ENCODE measurements at places on chromosomes 1 and 21.

DNA sequence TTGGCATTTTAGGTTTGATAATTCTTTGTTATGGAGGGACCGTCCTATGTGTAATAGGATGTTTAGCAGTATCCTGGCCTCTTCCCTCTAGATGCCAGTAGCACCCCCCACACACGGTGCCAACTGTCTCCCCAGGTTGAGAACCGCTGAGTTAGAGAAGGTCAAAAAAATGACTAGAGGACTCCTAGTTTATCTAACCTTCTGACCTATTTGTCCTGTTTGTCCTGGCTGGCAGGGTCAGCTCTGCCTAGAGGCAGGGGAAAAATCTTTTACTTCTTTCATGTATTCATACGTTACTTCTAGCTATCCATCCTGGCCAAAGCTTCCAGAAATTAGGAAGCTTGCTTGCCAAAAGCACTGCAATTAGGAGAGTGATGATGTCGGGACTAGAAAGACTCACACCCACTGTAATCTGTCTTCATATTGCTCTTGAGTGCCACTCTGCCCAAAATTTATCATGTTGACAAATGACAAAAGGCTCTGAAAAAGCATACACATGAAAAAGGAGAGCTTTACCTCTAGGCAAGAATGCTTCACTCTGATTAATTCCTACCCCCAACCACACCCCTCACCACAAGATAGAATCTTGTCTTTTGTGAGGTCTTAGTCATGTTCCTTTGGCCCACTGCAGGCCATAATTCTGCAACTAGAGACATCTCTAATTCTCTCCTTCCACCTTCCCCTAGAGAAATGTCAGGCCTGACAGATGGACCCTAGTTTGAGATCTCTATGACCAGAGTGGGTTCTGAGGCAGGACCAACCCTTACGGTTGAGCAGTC lies 14.4 kb upstream of the AKR1A1 start:
- no peaks in the 10 kb centered on the region for H3K36me3 ChIP-seq
- H3K27ac ChIP-seq = no peak overlapping the region
- peaks cover 6% of the 10 kb centered on the region for H3K27me3 ChIP-seq
- DNase-seq = no peak
- H3K4me1 ChIP-seq = no peaks in the 10 kb centered on the region
- H3K4me3 ChIP-seq = no peak overlapping the region

GRCh38 chr1:161772397-161772796 lies 6.3 kb downstream of the ATF6 start:
- no peak overlapping the region for H3K4me3 ChIP-seq
- H3K36me3 ChIP-seq = no peaks in the 10 kb centered on the region
- peaks cover 25% of the 10 kb centered on the region for H3K4me1 ChIP-seq

DNA sequence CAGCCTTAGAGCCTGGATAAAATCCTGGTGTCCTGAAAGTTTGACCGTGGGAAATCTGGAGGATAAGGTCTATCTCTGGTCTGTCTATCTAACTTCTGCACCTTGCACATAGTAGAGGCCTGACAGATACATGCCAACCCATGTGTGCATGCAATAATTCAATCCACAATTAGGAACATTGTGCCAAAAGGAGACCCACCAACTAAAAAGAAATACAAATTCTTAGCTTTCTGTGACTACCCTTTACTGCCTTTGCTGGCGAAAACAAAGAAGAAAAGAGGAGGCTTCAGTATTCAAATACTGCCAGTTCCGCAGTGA lies 381 bp upstream of the KLHL20 start:
- H3K27ac ChIP-seq = peak overlapping the region; percentile 93
- peaks cover 11% of the 10 kb centered on the region for H3K36me3 ChIP-seq
- H3K4me1 ChIP-seq = peaks cover 28% of the 10 kb centered on the region
- no peak for DNase-seq
- peaks cover 7% of the 10 kb centered on the region for H3K27me3 ChIP-seq

GRCh38 chr21:15568516-15568915 lies 161.3 kb upstream of the USP25 start:
- no peak overlapping the region for H3K27ac ChIP-seq
- DNase-seq = no peak
- no peaks in the 10 kb centered on the region for H3K36me3 ChIP-seq

GRCh38 chr1:78088015-78088414 lies 42.2 kb downstream of the GIPC2 start:
- no peak overlapping the region for H3K27ac ChIP-seq
- peaks cover 70% of the 10 kb centered on the region for H3K4me1 ChIP-seq
- H3K27me3 ChIP-seq = no peaks in the 10 kb centered on the region
- H3K4me3 ChIP-seq = no peak overlapping the region
- H3K36me3 ChIP-seq = peaks cover 27% of the 10 kb centered on the region

- H3K27me3 ChIP-seq = peaks cover 1% of the 10 kb centered on the region
- DNase-seq = no peak
- no peak overlapping the region for H3K4me3 ChIP-seq
- no peak overlapping the region for H3K27ac ChIP-seq
- H3K4me1 ChIP-seq = peaks cover 5% of the 10 kb centered on the region
These were observed 31.6 kb upstream of the KIF1B start for GRCh38 chr1:10178597-10179405.

DNA sequence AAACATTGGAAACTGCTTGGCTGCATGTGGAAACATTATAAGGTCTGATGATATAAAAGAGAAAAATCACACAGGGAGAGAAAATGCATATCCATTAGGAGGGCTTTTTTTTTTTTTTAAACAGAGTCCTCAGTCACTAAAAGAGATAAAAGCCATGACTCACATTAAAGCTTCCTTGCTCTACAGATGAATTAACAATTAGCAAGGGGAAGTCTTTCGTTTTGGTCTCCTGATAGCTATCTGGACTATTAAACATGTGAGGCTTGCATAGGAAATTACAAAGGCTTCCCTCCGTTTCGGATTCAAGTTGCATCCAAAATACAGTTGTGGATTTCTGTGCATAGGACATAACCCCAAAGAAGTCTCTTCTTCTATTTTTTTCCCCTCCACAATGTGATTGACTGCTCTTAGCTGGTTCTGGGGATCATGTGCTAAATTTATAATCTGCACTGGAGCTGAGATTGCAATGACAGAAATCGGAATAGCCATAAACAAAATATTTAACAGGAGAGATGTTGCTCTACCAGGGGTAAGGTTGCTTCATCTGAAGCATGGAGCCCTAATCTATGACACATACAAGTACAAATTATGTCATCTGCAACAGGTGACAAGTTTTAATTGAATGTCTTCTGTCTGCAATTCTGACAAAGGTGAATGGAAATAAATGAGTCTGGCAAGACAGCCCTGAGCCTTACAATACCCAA lies 146.8 kb downstream of the ESRRG start:
- no peaks in the 10 kb centered on the region for H3K4me1 ChIP-seq
- H3K27ac ChIP-seq = no peak overlapping the region
- H3K4me3 ChIP-seq = no peak overlapping the region
- H3K36me3 ChIP-seq = no peaks in the 10 kb centered on the region
- H3K27me3 ChIP-seq = peaks cover 5% of the 10 kb centered on the region

GRCh38 chr21:16942703-16943102 lies 570.1 kb upstream of the CXADR start:
- H3K36me3 ChIP-seq = no peaks in the 10 kb centered on the region
- H3K4me3 ChIP-seq = no peak overlapping the region
- no peaks in the 10 kb centered on the region for H3K27me3 ChIP-seq
- no peak overlapping the region for H3K27ac ChIP-seq
- H3K4me1 ChIP-seq = no peaks in the 10 kb centered on the region

GRCh38 chr1:89871768-89872473 lies 51.1 kb downstream of the LRRC8D start:
- H3K4me1 ChIP-seq = peaks cover 49% of the 10 kb centered on the region
- DNase-seq = no peak
- H3K27me3 ChIP-seq = no peaks in the 10 kb centered on the region

GRCh38 chr1:111886741-111887140 lies 102.7 kb downstream of the KCND3 start:
- no peak overlapping the region for H3K27ac ChIP-seq
- no peak overlapping the region for H3K4me3 ChIP-seq
- no peaks in the 10 kb centered on the region for H3K4me1 ChIP-seq
- peaks cover 22% of the 10 kb centered on the region for H3K27me3 ChIP-seq

DNA sequence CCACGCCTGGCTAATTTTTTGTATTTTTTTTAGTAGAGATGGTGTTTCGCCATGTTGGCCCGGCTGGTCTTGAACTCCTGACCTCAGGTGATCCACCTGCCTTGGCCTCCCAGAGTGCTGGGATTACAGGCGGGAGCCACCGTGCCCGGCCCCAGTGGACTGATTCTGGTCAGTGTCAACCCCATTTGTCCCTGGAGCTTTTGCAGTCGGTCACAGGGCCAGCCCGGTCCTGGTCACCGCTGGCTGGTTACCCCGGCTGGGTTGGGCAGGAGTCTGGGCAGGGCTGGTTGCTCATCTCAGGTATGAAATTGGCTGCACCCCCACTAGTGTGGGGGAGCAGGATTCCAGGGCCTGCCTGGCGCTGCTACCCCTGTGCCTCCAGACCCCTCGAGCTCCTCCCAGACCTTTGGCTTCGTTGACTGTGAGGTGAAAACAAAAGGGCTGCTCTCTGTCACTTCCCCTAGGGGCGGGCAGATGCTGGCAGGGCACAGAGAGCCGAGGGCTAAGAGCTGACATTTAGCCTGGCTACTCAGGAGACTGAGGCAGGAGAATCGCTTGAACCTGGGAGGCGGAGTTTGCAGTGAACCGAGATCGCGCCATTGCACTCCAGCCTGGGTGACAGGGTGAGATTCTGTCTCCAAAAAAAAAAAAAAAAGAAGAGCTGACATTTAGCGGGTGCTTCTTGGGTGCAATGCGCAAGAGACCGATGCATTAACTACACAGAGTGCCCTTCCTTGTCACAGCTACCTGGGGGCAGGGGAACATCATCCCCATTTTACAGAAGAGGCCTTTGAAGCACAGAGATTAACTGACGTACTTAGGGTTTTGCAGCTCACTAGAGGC lies 10.6 kb downstream of the TNFRSF1B start:
- peaks cover 3% of the 10 kb centered on the region for H3K27me3 ChIP-seq
- H3K4me3 ChIP-seq = no peak overlapping the region
- no peaks in the 10 kb centered on the region for H3K36me3 ChIP-seq
- no peak overlapping the region for H3K27ac ChIP-seq
- no peak for DNase-seq

GRCh38 chr1:187894349-187894748 lies 1065.6 kb downstream of the PLA2G4A start:
- no peak overlapping the region for H3K4me3 ChIP-seq
- H3K27me3 ChIP-seq = no peaks in the 10 kb centered on the region
- no peak for DNase-seq
- no peaks in the 10 kb centered on the region for H3K4me1 ChIP-seq
- no peak overlapping the region for H3K27ac ChIP-seq

DNA sequence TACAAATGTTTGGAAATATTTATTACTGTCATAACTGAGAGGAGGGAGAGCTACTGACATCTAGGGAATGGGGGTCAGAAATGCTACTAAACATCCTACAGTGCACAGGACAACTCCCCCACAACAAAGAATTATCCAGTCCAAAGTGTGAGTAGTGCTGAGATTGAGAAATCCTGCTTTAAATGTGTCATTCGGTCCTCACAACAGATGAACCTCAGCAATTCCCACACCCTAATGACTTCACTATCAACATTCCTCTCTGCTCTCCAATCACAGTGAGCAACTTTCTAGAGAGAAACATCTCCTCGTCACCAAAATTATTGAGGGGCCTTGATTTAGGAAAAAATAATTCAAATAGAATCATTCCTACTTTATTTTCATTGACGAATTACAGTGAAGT lies 18.0 kb downstream of the OMA1 start:
- peak; percentile 44 for DNase-seq
- peaks cover 13% of the 10 kb centered on the region for H3K4me1 ChIP-seq
- H3K4me3 ChIP-seq = no peak overlapping the region
- H3K36me3 ChIP-seq = no peaks in the 10 kb centered on the region

Data from HFFc6 (cell line).